ENCODE measurements at places on chromosomes 5 and 9.
A peak's percentile ranks its signal among the peaks of the same experiment; 100 is the strongest.

DNA sequence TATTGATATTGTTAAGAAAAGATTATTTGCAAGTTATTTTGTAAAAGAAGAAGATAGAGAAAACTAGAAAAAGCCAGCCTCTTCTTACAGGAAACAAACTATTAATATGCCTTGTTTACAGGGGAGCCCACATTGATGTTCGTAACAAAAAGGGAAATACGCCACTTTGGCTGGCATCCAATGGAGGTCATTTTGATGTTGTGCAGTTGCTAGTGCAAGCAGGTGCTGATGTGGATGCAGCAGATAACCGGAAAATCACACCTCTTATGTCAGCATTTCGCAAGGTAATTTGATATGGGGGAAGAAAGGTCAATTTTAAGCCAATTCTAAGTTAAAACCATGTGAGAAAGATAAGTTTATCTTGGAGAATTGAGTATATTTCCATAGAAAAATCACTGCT is 37.6 kb upstream of the EIF4EBP3 start:
- DNase-seq = no peak

DNA sequence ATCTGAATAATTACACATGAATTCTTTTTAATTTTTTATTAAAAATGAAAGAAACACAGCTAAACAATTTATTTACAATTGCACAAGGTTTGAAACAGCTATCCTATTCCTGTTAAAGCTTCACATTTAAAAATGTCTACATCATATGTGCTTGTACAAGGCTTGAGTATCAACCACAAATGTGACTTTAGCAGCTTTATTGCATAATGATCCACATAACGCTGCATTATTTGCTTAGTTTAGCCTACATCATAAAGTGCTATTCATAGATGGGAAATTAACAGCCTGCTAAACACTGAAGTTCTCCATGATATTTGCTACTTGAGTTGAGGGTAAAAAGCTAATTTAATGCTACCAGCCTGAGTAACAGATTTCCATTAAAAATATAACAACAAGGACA is 45.0 kb downstream of the TRIM36 start:
- no peak for DNase-seq

DNA sequence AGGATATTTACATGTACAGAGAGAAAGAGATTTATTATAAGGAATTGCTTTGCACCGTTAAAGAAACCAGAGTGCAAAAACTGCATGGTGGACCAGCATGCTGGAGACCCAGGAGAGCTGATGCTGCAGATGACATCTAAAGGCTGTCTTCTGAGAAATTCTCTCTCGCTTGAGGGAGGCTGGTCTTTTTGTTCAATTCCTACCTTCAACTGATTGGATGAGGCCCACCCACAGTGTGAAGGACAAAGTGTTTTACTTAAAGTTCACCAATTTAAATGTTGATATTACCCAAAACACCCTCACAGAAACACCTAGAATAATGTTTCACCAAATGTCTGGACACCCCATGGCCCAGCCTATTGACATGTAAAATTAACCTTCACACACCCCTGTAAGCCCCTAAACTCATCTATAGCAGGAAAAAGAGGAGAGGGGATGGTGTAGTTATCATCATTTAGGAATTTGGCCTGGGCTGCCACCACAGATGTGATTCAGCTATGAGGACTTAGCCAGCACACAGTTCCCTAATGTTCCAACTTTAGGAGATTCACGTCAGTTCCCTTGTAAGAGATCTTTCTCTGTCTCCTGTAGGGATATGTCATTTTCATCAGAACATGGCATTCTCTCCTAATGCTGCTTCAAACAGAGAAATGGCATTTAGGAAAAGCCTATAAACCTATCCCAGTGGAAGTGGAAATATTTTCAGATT is 358.2 kb upstream of the TLE4 start:
- DNase-seq = no peak

- no peak for DNase-seq
These were observed 111.3 kb downstream of the FBXO4 start for GRCh38 chr5:42036379-42036778.

DNA sequence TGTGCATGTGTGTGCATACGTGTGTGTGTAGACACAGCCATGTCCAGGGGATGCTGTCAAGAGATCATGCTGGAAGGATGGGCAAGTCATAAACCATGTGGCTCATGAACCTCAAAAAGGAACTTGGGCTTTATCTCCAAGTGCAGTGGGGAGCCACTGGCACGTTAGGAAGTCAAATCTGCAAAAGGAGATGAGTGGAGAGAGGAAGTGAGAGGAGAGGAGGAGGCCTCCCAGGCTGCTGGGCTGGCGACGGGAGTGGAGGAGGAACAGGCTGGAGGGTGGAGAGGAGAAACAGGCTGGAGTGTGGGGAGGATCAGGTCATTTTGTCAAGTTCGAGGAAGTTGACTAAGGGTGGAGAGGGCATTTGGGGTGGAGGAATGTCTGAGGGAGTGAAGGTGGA is 29.2 kb upstream of the TIFAB start:
- DNase-seq = peak; percentile 62

GRCh38 chr5:151751091-151751490 is 7.3 kb downstream of the ATOX1 start:
- DNase-seq = no peak

GRCh38 chr5:77781076-77781475 is 4.9 kb upstream of the TBCA start:
- no peak for DNase-seq

- DNase-seq = no peak
These were observed 11.3 kb downstream of the IPPK start for GRCh38 chr9:92658611-92659010.

GRCh38 chr5:173643964-173644363 is 27.5 kb upstream of the BOD1 start:
- DNase-seq = no peak

DNA sequence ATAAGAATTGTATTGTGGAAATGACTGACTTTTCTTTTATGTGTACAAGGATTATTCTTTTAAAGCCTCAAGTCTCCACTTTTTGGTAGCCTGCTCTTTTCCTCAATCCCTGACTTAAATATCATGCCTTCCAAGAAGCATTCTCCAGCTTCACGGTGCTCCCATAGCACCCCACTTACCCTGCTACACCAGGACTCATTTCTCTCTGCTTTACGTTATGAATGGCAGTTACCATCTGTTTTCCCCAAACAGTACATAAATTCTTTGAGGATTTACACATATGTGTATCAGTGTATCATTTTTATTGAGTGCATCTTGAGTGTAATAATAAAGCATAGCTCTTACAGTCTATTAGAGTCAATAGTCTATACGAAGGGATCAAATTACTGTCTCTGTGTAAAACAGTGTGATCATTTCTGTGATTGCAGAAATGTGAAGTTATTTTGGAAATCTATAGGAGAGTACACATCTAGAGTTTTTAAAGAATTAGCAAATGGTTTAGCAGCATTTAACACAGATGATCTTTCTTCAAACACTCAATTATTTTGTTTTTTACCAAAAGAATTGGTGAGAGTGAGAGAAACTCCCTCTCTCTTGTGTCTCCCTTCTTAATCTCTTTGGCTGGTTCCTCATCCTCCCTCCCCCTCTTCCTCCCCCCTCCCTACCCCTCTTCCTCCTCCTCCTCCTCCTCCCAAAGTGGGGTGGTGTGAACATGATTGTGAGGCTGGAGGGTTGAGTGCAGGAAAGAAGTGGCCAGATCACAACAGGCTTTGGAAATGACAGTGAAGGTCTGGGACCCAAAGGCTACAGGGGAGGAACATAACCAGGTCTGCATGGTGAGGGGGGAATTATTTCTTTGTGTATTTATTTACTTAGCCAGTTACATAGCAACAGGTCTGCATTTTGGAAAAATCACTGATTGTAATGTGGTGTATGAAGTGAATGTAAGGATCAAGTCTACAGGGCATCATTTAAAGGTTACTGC is 27.6 kb upstream of the ECM2 start:
- no peak for DNase-seq

- no peak for DNase-seq
These were observed 216.2 kb upstream of the ACTBL2 start for GRCh38 chr5:57698802-57699201.

DNA sequence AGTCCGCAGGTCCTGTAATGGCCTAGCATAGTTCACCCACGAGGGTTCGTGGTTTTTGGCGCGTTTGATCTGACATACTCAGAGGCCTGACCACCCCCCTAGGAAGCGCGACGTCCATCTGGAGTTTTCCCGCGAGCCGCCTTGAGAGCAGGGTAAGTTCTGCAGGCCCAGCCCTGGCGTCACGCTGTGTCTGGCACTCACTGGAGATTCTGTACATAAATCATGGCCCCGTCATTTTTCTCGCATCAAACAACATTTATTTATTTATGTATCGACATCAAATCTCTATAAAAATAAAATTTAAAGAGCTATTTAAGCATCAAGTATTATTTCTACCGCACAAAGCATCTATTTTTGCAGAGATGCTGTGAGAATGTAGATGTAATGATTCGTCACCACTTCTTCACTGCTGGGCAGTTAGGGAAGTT is 437 bp upstream of the TRIM41 start:
- DNase-seq = no peak

DNA sequence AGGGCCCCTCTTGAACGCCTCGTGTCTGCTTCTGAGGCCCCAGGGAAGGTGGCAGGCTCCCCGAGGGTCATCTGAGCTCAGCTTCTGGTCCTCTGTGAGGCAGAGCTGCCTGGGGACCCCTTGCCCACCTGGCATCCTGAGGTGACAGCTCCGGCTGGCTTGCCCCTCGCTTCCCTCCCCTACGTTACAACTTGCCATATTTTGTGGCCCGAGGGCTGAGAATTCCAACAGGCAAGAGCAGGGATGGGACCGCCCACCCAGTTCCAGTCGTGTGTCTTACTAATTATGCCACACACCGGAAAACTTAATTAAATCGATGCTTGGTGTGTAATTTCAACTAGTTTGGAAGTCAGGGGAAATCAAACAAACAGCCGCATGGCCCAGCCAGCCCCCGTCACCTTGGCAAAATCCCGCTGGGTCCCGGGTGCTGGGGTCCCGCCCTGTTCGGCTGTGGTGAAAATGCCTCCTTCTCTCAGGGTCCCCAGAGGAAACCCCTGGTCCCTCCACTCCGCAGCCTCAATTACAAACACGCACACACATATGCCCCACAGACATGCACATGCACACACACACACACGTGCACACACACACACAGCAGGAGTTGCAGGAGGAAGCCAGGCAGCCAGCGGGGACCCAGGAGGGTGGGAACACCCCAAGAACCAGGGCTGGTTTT is 221.0 kb upstream of the IER5L start:
- DNase-seq = no peak

DNA sequence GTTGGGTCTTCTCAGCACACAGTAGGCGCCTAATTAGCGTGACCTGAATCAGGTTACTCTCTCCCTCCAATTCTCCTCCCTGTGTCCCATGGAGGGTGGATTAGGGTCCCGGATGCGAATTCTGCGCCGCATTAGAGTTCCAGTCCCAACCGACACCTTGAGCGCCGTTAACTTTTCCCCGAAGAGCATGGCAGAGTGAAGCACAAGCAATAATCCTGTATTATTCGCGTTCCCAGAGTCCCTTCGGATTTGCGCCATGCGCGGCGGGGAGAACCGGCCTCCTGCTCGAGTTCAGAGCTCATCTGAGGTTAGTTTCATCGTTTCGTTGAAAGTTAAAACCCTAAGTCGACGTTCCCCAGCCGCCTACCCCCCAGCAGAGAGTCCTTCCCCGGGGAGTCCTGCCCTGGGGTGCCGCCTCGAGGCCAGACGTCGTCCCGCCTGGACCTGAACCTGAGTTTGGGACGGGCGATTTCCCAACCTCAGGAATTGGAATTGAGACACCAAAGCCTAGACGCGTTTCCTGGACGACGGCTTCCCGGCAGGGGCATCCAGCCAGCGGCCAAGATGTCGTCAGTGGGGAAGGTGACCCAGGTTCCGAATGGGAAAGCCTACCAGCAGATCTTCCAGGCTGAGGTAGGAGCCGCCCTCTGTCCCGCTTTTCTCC is at the start of gene CCDC180:
TSS of gene CCDC180 (plus strand) at position 160 of the 664 bp plus-strand sequence. CDS start at position 565, 405 bp downstream.
- no peak for DNase-seq

GRCh38 chr5:124524552-124525232 is 221.7 kb downstream of the ZNF608 start:
- no peak for DNase-seq

GRCh38 chr5:90949469-90950358 is 391.1 kb downstream of the ADGRV1 start:
- no peak for DNase-seq

DNA sequence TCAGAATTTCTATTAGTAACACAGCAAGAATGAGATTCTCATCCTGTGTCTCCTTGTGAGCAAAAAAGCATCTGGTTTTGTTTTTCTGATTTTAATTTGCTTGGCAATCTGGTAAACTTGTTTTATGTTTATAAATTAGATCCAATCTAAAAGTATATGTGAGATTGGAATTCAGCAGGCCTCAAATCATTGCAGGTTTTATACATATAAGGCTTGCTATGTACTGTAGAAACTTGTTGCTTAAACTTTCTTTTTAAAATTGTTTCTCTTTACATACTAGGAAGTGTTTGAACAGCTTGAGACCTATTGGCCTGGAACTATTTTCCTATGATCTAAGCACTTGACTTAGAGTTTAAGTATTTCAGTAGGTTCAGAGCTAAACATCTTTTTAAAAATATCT is 1037.8 kb downstream of the NR2F1-AS1 start:
- no peak for DNase-seq

- DNase-seq = no peak
These were observed 275.2 kb upstream of the PCSK5 start for GRCh38 chr9:75615284-75615683.

- DNase-seq = no peak
These were observed 332.8 kb downstream of the MLLT3 start for GRCh38 chr9:20289423-20290010.

DNA sequence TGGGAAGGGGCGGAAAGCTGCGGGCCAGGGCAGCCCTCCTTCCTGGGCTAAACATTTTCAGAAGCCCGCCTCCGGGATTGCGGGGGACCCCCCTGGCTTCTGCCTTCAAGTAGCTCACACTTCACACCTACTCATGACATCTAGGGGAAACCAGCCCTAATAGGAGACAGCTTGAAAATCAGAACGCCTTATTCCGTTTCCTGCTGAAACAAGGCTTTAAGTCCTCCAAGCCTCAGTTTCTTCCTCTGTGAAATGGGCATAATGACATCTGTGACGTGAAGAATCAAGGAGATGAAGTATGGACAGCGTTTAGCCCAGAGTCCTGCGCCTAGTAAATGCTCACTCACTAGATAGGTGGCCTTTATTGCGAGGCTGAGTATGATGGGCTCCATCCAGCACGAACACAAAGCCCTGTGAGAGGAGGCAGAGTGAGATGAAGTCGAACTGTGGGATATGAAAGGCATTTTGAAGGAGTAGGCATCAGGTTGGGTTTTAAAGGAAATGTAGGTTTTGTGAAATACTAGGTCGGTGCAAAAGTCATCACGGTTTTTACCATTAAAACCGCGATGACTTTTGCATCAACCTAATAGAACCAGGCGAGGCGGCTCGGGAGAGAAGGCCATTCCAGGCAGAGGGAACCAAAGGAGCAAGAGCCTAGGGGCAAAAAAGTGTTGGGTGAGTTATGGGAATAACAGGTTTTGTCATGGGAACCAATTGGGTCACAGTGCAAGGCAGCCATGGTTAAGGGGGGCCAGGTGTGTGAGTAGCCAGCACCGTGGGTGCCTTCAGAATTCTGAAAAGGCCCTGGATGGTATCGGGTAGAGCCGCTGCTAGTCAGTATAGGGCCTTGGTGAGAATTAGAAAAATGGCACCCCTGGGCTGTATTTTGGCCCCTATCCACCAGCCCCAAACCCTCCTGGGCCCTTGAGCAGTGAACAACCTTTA is 1.0 kb upstream of the TSC1 start:
- no peak for DNase-seq
